IPS DF 6.9 (cell line): ENCODE measurements at places on chromosomes 7 and 10.

DNA sequence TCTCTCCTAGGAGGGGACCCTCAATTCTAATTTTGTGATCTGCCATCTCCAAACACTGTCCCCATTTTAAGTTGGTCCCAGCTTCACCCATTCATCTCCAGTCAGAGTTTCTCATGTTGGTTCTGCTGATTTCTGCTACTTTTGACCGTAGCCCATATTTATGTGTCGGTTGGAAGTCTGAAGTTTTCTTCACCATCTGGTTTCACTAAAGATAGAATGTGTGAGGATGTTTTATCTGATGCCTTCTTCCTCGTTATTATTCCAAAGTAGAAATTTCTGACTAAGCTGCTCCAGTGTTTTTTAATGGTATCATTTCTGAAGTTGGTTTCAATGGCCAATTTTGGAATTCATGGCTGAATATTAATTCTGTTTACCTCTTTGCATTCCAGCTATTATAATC is 21.3 kb upstream of the IFIT2 start:
- DNase-seq, result no peak

DNA sequence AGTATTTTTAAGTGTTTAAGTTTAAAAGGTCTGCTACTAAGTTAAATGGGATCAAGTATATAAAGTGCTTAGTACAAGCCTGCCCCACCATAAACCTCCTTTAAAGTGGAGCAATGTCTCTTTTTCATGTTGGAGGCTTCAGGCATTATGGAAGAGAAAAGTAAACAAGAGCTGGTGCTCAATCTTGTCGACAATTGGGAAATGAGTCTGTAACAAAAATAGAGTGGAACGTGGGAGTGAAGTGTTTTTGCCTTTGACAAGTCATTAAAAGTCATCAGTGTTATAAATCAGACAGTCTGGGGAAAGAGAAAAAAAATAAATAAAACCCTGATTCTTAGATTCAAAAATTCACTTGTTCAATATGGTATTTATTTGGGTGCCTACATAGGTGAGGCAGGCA is 44.7 kb downstream of the DNAJC12 start:
- no peak for DNase-seq

DNA sequence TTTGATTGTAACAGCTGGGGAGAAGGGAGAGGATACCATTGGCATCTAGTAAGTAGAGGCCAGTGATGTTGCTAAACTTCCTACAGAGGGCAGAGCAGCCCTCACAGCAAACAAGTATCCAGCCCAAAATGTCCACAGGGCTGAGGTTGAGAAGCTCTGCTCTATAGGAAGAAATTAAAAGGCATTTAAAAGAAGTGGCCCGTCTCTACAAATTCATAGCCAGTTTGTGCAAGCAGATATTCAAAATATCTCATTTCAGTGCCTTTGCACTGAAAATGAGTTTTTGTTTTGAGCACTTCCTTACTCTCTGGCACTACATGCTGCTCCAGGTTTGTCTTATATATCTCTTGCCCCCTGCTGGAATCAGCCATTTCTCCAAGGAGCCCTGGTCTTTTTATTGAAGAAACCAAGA is 330.0 kb downstream of the BBS9 start:
- peak; percentile 48 for DNase-seq

GRCh38 chr7:29207162-29207801 is 12.7 kb downstream of the CHN2 start:
- DNase-seq, result no peak

DNA sequence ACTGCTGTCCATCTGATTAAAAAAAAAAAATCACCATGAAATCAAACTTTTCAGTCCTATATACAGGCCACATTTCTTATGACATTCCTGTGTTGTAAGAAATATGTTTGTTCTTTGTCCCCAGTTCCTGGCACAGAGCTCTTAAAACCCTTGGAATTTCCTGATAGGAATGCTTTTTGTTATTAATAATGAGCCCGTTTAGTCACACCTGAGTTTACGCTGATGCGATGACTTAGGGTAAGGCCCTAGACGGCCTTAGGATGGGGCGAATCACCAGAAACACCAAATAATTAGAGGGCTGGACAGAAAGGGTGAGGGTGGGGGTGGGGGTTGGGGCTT is 17.5 kb downstream of the TSPAN15 start:
- DNase-seq, result no peak

GRCh38 chr7:33917661-33918060 is 12.3 kb downstream of the BMPER start:
- DNase-seq, result no peak

DNA sequence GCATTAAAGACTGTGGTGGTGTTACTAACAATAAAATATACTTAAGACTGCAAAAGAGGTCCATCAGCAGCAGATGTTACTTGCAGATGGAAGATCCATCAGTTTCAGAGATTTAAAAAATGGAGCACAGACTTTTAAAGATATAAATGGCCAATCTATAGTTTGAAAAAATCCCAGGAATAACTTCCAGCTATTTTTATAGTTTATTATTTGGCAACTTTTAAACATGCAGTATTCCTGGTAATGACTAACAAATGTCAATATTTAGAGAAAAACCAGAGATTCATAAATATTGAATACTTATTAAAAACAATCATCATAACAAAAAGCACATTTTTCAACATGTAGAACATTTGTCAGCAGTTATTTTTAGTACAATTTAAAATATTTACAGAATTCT is 30.7 kb downstream of the RTKN2 start:
- DNase-seq, result no peak

DNA sequence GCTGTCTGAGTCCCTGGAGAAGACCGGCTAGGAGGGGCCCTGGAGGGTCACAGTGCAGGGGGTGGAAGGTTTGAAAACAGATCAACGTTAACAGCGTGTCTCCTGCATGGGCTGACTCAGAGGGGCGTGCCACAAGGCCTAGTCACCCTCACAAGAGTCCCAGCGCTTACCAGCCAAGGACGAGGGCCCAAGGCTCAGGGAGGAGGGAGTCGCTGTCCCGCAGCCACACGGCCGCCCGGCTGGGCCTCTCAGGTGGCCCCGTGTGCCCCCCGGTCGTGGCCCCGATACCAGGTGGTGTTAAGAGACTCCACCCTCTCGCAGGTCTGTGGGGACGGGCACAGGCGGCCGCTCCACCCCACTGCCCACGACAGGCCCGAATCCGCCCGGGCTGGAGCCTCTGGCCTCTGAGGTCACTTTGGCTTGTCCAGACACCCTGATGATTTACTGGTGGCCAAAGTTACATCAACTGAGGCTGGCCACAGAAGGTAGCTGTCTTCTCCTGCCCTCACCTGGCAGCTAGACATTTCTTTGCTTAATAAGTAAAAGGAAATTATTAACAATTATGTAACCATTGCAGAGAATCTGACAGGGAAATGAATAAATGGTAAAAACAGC is 34.0 kb downstream of the FAM20C start:
- DNase-seq, result no peak

- no peak for DNase-seq
Observed at GRCh38 chr7:43749383-43749940, 9.0 kb upstream of the BLVRA start.

GRCh38 chr10:132592790-132593383 is 55.3 kb downstream of the INPP5A start:
- no peak for DNase-seq

DNA sequence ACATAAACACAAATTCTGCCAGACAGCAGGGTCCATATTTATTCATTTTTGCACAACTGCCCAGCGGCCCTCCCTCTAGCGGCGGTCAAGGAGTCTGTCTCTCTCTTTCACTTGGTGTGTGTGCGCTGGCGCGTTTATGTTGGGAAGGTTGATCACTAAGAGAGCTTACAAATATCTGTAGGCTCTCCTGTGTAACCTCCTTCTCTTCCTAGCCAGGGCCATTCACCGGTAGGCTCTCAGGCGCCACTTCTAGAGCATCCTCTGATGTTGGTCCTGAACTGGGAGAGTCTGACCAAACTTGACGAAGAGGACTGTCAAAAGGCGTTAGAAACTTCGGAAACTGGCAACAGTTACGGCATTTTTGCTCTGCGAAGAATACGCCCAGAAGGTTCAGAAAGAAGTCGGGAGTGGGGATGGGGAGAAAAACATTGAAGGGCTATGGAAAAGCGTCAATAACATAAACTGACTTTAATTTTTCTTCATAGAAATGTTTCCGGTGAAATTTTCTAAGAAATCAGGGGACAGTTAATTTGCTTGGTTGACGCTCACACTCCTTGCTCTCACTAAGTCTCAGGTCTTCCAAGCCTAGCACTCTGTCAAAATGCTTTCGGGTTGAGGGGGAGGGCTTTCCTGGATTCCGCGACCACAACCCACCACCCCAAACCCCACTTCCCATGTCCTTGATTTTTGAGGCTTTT is 731.1 kb downstream of the ZWINT start:
- no peak for DNase-seq

DNA sequence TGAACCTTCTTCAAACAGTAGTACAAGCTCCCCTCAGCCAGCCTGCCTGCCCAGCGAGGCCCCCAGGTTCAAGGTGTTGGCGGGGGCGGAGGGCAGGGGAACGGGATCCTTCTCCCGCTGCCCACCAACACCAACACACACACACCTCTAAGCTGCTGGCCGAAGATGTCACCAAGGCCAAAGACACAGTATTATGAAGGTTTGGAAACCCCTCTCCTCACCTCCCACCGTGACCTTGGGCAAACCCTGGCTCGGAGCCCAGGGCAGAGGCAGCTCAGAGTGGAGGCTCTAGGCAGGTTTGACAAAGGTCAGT is 49.4 kb upstream of the GTF2IRD1 start:
- DNase-seq, result no peak

DNA sequence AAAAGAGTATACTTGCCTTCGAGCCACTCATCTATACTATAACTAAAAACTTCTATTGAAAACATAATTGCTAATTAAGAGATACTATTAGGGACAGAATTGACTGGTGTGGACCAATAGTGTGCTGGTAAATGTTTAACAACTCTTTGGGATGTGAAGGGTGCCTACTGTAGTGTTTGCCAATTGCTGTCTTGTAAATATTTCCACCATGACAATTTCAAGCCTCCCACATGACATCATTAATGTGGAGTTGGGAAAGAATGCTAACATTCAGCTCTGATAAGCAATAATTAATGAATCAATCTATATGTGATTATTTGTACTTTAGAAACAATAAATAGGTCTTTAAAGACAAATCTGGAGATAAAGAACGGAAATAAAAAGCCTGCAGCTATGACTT is 136.8 kb downstream of the DGKB start:
- no peak for DNase-seq

DNA sequence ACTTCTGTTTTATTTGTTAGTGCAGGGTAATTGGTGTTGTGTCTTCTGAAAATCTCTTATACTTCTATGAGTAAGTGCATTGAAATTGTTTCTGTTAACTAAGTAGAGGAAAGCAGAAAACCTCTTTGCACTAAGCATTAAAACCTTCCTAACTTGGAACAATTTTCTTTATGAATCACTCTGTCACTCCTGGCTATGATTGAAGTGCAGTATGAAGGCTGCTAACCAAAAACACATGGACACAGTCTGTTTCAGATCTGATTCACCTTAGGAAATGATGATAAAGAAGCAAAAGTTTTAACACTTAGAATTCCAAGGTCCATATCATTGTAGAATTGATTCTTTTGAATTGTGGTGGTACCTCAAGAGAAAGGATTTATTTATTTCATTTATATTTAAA is 41.9 kb downstream of the MET start:
- no peak for DNase-seq

GRCh38 chr10:97069576-97070362 is 116.0 kb downstream of the SLIT1 start:
- DNase-seq, result no peak

- DNase-seq, result no peak
Observed at GRCh38 chr10:48496831-48497779, 107.8 kb downstream of the ARHGAP22 start.

DNA sequence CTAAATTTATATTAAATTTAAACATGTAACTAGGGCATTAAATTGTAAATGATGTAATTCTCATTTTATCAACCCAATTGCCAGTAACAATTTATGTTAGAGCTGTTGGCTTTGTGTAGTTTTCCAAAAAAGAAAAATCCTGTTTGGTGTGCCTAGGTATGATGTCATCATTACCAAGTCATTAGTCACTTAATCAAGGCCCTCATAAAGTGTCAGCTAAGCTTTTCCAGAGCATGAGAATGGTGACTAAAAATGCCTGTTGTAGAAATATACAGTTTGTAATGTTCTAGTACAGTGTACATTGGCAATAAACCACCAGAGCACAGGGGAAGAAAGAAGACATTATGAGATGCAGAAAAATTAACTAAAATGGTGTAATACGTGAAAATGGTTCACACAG is 593.8 kb upstream of the ANKRD30A start:
- no peak for DNase-seq

GRCh38 chr7:151062399-151063211 is 3.2 kb downstream of the SLC4A2 start:
- no peak for DNase-seq

DNA sequence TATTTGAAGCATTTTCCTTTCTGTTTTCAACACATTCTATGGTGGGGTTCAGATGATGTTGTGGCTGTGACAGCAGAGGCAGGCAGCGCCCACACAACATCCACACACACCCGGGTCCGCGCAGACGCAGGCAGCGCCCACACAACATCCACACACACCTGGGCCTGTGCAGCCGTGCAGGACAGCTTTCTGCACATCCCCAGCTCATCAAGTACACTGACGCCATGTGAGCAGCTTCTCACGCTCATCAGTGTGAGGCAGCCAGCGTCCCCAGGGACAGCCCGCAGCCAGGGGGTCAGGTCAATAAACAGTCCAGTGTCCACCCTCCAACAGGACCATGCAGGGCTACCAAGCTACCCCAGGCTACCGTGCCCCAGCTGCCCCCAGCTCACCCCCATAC is 272.8 kb upstream of the TCERG1L start:
- no peak for DNase-seq

DNA sequence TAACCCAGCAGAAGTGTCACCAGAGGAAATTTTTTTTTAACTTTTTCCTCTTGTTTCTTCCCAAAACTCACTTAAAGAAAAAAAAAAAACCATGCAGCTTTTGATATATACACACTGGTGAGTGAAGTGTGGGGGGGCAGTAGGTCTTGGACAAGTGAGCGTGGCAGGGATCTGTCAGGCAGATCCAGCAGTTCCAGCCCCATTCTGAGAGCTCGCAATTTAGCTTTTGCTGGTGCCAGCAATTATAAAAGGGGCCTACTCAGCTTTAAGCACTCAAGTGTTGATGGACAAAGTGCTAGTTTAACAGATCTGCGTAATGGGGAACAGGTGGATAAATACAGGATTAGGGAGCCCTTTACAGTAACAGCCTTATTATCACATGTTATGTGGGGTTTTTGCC is 619.2 kb upstream of the GALNT17 start:
- no peak for DNase-seq

DNA sequence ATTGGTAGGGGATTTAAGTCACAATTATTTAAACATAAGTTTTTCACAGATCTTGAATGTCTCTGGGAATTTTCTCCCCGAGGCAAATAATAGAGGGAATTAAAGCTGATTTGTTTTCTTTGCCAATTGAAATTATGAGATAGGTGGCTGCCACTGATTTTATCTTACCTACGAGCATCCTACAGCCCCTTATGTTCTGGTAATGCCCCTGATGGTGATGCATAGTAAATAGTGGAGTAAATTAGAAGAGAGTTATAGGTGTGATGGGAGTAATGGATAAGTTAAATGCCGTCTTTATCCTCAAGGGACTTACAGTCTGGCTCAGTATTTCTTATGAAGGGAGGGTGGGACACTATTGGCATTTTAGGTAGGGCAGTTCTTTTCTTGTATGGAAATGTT is 58.1 kb downstream of the HDAC9 start:
- DNase-seq, result no peak
